ENCODE measurements at places on chromosomes 4 and X. TPM values are rescaled to one million over a fixed set of nuclear protein-coding genes. Genes with fewer than 3 reads are reported as not detected.

DNA sequence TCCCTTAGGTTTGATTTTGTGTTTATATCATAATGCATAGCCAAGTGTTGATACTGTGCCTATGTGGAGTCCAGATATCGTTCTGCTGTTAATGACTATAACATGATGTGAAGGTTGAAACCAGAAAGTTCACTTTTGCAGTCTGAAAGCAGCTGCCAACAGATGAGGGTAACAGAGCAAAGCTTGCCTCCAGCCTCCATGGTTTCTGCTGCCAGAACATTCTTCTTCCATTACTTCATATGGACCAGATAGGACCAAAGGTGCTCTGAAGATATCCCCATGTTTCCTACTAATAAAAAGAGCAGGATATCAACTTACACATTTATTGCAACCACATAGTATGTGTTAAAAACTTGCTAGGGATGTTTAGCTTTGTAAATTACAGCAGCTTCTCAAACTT is 394.1 kb downstream of the SPRY1 start:
- no peak for DNase-seq

DNA sequence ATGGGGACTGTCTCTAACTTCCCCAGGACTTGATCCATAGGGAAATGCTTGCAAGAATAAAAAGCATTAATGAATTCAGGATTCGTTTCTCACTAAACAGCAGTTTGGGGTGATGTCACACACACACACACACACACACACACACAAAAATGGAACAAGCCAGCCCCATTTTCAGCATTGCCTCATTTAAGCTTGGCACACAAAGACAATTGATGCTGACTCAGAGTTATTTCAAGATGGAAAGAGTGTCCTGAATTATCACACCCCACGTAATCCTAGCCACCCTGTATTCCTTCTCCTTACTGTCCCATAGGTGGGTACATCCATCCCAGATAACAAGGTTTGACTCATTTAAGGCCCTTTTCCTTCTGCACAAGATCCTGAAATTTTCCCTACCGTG is 345.1 kb upstream of the HS3ST1 start:
- no peak for DNase-seq

GRCh38 chr4:80335554-80336358 is at the start of gene CFAP299:
TSS of gene CFAP299 (plus strand) at chr4:80335730.
- DNase-seq: peak; percentile 65

DNA sequence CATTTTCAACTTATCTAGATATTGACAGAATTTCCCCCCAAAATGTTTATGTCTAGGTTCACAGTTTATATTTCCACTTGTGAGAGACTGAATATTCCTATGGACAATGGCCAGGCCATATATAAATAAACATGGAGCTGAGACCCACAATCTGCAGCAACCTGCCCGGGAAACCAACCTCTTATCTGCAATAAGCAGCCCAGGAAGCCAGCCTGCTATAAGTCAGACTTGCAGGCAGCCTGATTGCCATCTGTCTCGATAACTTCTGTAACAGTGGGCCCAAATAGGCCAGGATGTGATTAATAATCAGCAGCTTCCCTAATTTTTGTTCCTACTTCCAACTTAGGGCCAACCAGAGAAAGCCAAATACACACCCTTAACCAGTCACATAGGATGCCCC is 5.2 kb upstream of the NAP1L5 start:
- DNase-seq: no peak

GRCh38 chr4:121877041-121877773 is 6.9 kb upstream of the BBS7 start:
- no peak for DNase-seq

- no peak for DNase-seq
These were observed 102.6 kb upstream of the TENT5D start for GRCh38 chrX:80317646-80318045.

GRCh38 chrX:3678328-3678727 is 35.1 kb downstream of the PRKX start:
- no peak for DNase-seq

DNA sequence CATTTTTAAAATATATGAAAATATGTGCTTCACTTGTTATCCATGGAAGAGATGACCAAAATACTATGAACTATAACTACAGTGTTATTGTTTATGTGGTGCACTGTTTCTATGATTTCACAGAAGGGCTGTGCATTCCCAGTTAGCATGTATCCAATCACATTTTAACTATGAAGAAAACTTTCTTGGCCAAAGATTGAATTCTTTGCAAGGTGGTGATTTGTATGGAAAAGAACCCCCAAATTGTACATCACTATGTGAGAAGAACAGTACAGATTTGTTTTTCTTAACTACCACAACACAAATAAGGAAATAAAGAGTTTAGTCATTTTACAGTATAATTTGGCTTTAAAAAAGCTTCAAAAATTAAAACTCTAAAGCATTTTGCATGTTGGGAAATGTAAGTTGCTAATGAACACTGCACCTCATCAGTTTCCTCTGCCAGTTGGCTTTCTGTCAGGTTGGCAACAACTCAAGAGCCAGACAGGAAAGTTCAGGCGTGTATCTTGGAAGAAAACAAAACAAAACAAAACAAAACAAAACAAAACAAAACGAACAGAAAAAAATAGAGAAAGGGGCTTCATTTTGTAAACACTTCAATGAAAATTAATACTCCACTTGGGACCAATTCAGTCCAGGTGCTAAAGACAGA is 237.0 kb downstream of the SCFD2 start:
- DNase-seq: peak; percentile 77

DNA sequence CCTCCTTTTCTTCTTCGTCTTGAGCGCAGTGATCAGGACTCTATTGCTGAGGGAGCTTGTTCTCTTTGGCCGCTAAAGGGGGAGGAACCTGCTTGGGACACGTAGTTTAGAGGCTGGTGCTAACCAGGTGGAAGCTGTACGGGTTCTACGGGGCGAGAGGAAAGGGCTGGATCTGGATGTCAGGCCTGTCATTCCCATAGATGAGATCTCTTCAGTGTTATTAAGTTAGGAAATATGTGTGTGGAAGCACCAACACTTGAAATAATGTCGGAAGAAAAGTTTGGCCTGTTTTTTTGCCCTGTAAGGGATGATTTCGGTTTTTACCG is 643 bp downstream of the SRP72 start:
- peak; percentile 67 for DNase-seq

- DNase-seq: no peak
These were observed 194.7 kb upstream of the VCX3A start for GRCh38 chrX:6729626-6730025.

GRCh38 chr4:72286185-72286584 is 254.4 kb downstream of the NPFFR2 start:
- DNase-seq: peak; percentile 2

DNA sequence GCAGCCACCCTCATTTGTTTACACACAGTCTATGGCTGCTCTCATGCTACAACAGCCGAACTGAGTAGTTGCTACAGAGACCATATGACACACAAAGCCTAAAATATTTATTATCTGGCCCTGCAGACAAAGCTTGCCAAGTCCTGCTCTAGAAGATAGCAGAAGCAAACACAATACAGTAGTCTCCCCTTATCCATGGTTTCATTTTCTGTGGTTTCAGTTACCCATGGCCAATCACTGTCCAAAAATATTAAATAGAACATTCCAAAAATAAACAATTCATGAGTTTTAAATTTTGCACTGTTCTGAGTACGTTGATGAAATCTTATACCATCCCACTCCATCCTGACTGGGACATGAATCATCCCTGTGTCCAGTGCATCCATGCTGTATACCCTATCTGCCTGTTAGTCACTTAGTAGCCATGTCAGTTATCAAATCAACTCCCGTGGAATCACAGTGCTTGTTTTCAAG is 40.2 kb upstream of the ZNF81 start:
- no peak for DNase-seq

DNA sequence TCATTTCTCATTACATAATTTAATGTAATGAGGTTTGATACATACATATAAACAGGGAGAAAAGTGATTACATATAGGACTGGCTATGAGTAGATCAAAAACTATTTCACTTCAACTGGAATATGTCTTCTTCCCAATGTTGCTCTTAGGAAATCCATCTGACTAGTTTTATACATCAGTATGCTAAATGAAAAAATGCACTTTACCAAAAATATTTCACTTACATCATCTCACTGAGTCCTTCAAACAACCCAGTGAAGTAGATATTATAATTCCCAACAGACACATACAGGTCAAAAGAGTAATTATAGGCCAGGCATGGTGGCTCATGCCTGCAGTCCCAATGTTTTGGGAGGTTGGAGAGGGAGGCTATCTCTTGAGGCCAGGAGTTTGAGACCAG is 215.9 kb downstream of the MID1 start:
- DNase-seq: no peak

- no peak for DNase-seq
These were observed 53.5 kb upstream of the FGF13 start for GRCh38 chrX:138765051-138765450.

- peak; percentile 73 for DNase-seq
These were observed 37.6 kb downstream of the ZBTB49 start for GRCh38 chr4:4327652-4328121.

GRCh38 chrX:30900227-30900626 is 11.2 kb upstream of the TAB3 start:
- no peak for DNase-seq

DNA sequence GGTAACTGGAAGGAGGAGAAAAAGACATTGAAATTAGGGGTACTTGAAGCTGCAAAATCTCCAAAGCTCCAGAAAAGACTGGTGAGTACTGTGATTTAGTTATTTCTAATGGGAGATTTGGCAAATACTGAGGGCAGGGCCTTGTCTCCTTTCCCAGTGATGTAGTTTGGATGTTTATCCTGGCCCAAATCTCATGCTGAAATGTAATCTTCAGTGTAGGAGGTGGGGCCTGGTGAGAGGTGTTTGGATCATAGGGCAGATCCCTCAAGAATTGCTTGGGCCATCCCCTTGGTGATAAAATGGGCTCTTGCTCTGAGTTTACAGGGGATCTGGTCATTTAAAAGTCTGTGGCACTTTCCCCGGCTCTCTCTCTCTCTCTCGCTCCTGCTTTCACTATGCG is 33.1 kb upstream of the GK start:
- no peak for DNase-seq

DNA sequence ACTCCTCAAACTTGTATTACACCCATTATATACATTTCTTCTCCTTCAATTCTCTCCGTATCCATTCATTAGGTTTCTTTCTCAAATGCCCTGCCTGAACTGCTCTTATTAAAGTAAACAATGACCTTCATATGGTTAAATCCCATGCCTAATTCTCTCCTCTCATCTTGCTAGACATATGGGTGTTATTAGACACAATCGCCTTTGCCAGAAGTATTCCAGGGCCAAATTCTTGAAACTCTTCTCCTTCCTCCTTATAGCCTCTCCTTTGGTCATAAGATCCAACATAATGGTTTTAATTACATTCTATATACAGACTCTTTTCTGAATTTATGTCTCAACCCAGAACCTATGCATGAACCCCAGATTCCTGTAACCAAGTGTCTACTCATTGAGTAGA is 4.8 kb downstream of the ANXA10 start:
- no peak for DNase-seq

DNA sequence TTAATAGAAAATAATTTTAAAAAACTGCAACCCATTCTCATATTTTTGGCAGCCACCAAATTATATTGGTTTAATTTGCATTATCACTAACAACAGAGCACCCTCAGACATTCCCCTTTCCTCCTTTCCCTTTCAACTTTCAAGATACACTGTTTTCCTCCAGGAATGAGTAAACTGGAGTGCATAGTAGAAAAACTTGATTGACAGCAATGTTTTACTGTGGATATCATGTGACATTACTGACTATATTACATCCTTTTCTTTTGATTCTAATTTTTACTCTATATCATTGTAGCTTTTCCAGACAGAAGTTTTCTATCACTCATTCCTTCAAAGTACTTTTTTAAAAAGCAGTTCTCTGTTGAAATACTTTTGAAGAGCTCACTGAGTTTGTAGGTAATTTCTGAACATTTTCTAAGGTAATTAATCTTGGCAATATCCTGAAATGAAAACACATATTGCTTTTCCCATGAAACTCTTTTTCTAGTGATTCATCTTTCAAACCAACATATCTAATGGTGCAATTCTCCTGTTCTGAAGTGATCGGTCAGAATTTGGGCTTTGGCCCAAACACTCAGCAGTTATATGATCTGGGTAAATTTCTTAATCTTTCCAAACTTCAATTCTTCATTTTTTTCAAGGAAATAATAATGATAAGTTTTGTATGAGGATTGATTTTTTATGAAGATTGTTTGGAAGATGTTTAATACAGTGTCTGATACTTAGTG is 920.4 kb upstream of the EPHA5 start:
- no peak for DNase-seq

DNA sequence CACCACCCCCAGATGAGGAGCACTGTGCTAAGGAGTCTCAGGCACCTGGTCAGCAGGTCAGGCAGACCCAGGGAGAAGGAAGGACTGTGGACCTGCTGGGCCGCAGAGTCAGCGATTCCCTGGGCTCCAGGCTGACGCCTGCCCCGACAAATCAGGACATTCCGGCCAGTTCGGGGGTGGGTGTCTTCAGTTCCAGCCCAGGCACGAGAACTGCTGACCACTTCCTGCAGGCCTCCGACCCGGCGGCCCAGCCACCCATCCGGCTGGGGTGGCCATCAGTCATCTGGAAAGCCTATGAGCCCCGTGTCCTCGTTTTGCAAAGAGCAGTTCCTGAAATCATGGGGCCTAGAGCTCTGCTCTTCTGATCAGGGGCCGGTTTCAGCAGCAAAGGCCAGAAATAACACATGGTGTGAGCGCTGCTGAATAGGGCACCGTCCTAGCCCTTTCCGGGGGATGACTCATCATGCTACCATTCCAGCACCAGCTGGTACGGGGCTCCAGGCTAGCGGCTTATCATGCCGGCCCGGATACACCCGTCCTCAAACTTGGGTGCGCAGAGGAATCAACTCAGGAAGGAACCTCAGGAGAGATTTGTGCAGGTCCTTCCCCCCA is 7.8 kb upstream of the SH3TC1 start:
- peak; percentile 99 for DNase-seq

- DNase-seq: no peak
These were observed 284.9 kb downstream of the TEX13A start for GRCh38 chrX:104935581-104935980.

- no peak for DNase-seq
These were observed 7.6 kb upstream of the AMELX start for GRCh38 chrX:11285651-11286050.

GRCh38 chr4:36651253-36651652 is 369.8 kb downstream of the DTHD1 start:
- DNase-seq: no peak

The MAGEA3 gene
- total RNA-seq: not detected

The RBM46 gene
- not detected for total RNA-seq

The SLC6A14 gene
- total RNA-seq: not detected

The POF1B gene
- total RNA-seq: 2.9 TPM

The GAGE12J gene
- not detected for total RNA-seq

The CFI gene
- total RNA-seq: 94.8 TPM

The ADH1A gene
- not detected for total RNA-seq

The GLUD2 gene
- 1.1 TPM for total RNA-seq

The F8A2 gene
- not detected for total RNA-seq

The PIR gene
- 165 TPM for total RNA-seq

The GPRASP2 gene
- 20.6 TPM for total RNA-seq

The MAGEE1 gene
- 0.68 TPM for total RNA-seq

The NAA11 gene
- not detected for total RNA-seq

The TLR6 gene
- 1.4 TPM for total RNA-seq

The LAP3 gene
- total RNA-seq: 395 TPM
